ENCODE measurements at places on chromosomes 3 and 15.

- no peak for DNase-seq
Observed at GRCh38 chr3:46646700-46647099, 34.4 kb downstream of the FAM240A start.

DNA sequence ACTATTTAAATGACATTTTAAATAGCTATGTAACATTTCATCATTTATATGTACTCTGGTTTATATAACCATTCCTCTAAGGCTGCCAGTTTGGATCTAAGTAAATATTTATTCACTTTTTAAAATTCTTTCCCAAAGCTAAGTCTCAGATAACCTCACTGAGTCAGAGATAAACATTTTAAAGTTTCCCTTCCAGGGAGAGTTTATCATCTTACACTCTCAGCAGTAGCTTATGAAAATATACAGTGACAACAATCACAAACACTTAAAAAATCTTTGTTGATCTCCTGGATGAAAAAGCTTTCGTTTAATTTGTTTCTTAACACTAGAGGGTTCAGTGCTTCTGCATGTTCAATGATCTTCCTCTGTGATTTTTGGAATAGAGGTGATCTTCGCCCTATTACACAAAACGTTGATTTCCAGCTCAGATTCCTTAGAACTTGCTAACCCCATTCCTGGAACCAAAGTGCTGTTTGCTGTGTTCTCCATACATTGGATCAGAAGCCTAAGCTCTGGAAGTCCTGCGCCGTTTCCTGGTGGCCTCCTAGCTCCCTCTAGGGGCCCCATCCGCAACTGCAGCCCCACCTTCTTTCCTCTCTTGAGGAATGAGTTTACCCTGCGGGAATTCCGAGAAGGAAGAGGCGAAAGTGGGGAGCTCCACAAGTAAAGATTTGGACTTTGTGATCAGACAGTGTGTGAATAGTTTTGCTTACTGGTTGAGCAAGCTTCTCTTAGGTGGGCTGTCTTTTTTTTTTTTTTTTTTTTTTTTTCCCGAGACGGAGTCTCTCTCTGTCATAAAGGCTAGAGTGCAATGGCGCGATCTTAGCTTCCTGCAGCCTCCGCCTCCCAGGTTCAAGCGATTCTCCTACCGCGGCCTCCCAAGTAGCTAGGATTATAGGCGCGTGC is 29.3 kb upstream of the SACM1L start:
- DNase-seq = peak; percentile 79

DNA sequence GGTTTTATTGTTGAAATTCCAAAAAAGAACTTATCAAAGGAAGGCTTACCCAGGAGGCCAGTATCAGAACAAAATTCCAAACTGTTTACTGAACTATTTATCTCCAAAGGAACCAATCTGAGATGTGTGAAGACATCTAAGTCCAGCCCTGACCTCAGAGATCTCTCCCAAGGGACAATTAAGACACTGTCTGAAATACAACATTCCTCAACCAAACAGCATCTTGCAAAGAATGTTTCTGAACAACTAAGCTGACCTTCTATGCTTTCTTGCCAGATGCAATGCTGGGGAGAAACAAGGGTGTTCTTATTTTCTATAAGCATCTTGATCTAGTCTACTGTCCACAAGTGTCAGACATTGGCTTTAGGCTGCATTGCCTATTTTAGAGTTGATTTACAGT is 13.6 kb downstream of the PDZRN3 start:
- DNase-seq = no peak

DNA sequence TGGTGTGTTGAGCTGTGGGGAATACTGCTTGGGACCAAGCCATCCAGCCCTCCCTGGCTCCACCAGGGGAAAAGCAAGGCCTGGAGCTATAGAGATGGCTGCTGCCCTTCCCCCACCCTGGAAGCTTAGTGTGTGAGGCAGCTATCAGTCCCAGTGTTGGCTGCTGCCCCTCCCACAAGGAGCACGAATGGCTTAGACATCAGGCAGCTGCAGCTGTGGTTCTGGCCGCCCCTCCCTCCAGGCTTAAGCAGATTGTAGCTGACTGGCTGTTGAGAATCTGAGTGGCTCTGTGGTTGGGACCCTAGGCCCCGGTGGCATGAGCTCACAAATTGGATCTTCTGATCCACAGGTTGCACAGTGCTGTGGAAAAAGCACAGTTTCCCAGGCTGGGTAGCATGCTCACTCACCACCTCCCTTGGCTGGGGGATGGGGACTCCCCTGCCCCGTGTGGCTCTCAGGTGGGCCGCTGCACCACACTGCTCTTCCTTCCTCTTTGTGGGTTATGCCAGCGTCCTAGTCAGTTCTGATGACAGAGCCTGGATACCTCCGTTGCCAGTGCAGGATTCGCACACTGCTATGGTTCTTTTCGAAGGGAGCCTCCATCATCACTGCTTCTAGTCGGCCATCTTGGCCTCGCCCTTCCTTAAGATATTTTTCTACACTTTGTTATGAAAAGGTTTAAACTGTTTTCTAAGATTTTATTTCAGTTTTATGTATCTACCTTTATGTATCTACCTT is 21.2 kb upstream of the SUCNR1 start:
- DNase-seq = no peak

- DNase-seq = no peak
Observed at GRCh38 chr15:52798529-52799101, 8.5 kb upstream of the ONECUT1 start.

DNA sequence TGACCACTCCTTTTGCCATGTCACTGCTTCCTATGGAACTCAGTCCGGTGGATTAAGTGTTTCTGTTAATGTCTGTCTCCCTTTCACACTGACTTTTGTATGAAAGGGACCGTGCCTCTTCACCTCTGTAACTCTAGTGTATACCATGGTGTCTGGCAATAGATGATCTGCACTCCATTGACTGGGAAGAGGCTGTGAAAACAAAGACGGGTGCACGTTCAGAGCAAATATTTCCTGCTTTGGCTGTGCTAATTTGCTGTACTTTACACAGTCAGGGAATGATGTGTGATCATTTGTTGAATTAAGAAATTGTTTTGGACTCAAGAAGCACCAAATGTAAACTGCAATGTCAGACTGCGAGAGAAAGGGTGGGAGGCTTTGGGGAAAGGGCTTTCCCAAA is 315.2 kb downstream of the RORA start:
- no peak for DNase-seq

- DNase-seq = no peak
Observed at GRCh38 chr3:152818027-152818426, 16.9 kb upstream of the P2RY1 start.

GRCh38 chr3:157335233-157336076 is 101.2 kb upstream of the PTX3 start:
- DNase-seq = no peak

GRCh38 chr3:174431717-174432116 is 427.4 kb upstream of the NAALADL2 start:
- DNase-seq = no peak

DNA sequence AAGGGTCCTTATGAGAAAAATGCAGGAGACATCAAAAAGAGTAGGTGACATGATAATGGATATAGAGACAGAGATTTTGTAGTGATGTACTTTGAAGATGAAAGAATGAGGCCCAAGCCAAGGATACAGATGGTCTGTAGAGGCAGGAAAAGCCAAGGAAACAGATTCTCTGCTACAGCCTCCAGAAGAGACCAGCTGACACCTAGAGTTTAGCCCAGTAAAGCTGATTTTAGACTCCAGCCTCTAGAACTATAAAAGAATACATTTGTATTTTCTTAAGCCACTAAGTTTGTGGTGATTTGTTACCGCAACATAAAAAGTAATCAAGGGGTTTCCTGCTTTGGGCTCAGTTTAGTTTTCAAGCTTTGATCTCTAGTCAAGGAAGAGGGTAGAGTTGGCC is 64.8 kb downstream of the STRIT1 start:
- no peak for DNase-seq

- DNase-seq = no peak
Observed at GRCh38 chr15:31005660-31006059, 14.2 kb upstream of the MTMR10 start.

DNA sequence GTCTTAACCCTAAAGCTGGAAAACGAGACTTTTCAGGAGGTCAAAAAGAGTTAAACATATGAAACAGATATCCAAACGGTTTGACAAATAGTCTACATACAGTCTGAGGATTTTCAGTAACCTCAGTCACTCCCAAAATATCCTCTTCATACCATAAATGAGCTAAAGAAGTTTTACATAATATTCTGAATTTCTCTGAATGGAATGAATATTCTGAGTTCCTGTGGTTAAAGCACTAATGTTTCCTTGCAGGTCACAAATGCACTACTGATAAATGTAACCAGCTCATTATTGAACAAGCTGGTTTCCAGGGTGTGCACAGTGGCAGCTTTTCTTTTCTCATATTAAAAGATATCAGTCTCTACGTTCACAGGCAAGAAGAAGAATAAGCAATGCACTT is 137.4 kb upstream of the POU1F1 start:
- no peak for DNase-seq

DNA sequence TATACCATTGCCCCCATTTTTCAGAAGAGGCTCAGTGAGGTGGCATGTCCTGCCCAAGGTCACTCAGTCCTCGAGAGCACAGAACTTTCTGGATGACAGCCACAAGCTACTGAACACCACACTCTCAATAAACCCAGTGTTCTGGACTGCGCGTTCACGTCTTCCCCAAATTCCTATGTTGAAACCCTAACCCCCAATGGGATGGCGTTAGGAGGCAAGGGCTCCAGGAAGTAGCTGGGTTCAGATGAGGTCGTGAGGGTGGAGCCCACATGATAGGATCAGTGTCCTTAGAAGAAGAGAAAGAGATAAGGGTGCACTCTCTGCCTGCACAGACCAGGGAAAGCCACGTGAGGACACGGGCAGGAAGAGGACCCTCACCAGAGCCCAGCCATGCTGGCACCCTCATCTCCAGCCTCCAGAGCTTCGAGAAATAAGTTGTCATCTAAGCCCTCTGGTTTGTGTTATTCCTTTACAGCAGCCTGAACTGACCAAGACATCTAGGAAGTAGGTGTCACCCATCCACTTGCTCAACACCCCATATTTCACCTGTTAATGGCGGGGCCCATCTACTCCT is 324.0 kb downstream of the UACA start:
- DNase-seq = no peak

- DNase-seq = no peak
Observed at GRCh38 chr15:68819495-68820294, 1.0 kb downstream of the ANP32A start.

DNA sequence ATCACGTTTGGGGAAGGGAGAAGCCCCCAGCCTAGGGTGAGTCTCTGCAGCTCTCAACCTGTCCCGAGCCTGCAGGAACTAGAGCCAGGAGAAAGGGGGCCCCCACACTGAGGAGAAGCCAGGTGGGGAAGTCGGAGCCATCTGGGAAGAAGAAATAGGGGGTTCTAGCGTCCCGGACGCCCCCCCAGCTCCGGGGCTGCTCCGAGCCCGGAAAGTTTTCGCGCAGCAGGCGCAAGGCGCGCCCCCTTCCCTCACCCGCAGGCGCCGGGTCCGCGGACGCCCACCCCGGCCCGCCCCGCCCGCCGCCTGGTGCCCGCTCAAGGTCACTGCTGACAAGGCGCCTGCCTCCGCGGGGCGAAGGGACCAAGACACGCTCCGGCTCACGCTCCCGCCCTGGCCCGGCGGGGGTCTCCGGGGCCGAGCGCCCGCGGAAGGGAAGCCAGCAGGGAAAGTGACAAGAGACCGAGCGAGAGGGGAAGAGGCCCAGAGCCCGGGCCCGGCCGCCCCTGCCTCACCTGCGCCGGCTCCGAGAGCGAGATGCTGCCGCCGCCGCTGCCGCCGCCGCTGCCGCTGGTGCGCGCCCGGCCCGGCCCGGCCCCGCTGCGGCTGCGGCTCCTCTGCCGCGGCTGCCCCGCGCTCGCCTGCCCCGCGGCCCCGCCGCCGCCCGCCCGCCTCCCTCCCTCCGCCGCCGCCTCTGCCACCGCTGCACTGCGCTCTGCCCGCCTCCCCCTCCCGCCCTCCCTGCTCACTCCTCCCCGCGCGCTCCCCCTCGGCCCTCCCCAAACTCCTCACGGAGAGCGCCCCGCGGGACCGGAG is 108.4 kb upstream of the SLC6A11 start:
- no peak for DNase-seq
